ENCODE measurements at places on chromosomes 13 and 19.

DNA sequence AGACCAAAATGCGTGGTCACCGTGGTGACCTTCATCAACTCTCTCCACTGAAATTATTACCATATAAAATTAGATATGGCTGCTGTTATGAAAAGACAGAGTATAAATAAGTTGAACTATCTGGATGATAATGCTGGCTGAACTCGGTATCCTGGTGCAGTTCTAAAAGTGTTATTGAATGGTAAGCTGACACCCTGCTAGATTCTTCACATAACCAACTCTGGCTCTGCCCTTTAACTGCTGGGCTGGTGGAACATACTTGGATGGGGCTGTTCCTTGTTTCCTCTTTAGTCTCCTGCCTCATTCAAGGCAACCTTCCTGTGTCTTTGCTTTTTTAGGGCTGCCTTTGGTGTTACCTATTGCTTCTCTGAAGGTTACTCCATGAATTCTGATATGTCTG lies 106.9 kb downstream of the FGF9 start:
- DNase-seq, result no peak

DNA sequence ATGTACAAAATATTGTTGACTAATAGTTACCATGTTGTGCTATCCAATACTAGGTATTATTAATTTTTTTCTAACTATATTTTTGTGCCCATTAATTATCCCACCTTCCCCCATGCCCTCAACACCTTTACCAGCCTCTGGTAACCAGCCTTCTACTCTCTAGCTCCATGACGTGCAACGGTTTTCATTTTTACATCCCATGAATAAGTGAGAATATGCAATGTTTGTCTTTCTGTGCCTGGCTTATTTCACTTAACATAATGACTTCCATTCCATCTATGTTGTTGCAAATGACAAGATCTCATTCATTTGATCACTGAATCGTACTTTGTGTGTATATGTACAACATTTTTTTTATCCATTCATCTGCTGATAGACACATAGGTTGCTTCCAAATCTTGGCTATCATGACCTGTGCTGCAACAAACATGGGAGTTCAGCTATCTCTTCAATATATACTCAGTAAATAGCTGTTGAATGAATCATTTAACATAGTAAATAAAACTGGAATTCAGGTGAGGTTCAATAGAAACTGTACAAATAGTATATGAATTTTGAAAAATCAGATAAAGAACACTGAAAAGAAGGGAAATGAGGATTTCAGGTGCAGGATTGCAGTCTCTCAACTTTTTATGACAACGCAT lies 509.0 kb upstream of the MIR17HG start:
- DNase-seq, result no peak

- no peak for DNase-seq
Observed at GRCh38 chr13:30647420-30647819, 29.7 kb downstream of the USPL1 start.

- no peak for DNase-seq
Observed at GRCh38 chr13:76812206-76812897, 73.9 kb downstream of the KCTD12 start.

DNA sequence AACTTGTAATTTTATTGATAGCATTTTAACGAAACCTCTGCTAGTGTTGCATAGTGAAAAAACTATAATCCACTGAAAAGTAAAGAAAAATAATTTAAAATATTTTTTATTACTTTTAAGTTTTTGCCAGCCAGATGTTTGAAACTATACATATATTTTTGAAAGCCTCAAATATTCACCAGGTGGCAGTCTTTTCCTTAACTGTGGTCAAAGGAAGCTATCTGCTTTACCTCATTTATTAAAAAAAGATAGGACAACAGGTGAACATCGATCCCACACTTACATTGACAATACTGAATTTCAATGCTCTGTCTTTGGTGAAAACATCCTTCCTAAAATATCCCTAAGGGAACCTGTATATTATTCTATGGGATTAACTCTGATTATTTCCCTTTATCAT lies 100.5 kb downstream of the TRPC4 start:
- no peak for DNase-seq

- DNase-seq, result no peak
Observed at GRCh38 chr19:40674291-40674690, 16.2 kb downstream of the NUMBL start.

- DNase-seq, result no peak
Observed at GRCh38 chr13:112810608-112811007, 120.8 kb downstream of the ATP11A start.

GRCh38 chr19:4703671-4704316 lies 19.8 kb downstream of the DPP9 start:
- no peak for DNase-seq

- DNase-seq, result no peak
Observed at GRCh38 chr13:110531671-110532083, 29.8 kb downstream of the RAB20 start.

DNA sequence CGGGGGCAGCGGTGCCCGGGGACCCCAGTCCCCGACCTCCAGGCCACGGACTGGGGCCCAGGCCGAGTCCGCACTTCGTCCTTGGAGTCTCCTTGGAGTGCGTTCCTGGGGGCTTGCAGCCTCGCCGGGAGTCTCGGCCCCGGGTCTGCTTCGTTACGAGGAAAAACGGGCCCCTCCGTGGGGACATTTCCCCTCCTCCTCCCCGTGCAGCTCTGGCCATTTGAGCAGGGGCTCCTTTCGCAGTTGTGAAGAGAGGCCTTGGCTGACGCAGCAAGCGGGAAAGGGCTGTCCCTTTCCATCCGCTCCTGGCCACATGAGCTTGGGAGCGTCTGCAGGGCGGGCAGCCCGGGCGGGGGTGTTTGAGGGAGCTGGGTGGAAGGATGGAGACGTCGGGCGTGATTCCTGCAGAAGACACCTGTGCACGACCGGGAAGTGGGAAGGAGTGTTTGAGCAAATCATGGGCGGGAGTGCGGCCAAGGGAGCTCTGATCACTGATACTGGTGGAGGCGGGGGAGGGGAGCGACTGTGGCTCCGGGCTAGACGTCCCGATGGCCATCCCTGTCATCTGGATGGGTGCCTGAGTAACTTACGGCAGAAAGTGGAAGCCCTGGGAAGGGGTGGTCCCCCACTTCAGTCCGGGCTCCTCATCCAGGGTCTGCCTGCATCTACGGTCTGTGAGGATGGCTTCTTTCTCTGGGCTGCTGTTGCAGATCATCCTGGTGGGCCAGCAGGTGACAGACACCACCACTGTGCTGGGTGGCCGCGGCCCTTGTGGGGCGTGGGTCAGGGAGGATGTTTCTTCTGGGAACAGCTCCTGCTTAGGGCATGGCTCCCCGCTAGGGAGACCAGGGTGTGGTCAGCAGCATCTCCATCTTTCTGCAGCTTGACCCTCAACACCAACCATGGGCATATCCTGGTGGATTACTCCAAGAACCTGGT lies 736 bp downstream of the GPI start:
- DNase-seq, result no peak

DNA sequence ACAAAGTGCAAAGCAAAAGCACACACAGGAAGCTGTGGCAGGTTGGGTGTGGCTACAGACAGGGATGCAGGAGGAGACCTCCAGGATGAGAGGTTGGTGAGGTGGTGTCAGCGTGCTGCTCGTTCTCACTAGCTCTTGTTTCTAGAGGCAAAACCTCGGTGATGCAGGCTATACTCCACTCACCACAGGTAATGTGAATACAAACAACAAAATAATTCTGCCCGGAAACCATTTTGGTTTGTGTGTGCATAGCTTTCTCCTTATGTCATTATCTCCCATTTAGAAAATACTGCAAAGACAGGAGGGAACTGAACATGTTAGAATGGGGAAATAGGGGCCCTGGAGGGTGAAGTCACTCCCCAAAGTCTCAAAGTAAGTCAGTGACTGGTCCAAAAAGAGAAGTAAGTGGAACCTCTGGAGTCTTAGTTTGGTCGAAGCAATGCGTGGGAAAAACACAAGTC lies 9.4 kb downstream of the LCP1 start:
- peak; percentile 67 for DNase-seq

DNA sequence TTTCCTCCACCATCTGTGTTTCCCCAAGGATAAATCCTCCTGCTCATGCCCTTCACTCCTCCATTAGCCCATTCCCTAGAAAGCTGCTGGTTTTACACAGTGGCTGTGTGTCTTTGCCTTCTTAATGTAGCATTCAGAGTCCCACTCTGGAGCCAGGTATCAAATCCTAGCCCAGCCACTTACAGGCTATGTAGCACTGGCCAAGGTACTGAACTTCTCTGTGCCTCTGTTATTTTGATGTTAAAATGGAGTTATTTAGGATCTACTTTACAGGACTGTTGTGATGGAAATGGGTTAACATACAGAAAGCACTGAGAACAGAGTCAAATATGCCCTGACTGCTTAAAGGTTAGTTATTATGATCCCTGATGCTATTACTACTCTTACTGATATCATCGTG lies 1.5 kb upstream of the ZSCAN4 start:
- DNase-seq, result no peak

GRCh38 chr13:27358420-27358819 lies 66.0 kb upstream of the GTF3A start:
- no peak for DNase-seq

DNA sequence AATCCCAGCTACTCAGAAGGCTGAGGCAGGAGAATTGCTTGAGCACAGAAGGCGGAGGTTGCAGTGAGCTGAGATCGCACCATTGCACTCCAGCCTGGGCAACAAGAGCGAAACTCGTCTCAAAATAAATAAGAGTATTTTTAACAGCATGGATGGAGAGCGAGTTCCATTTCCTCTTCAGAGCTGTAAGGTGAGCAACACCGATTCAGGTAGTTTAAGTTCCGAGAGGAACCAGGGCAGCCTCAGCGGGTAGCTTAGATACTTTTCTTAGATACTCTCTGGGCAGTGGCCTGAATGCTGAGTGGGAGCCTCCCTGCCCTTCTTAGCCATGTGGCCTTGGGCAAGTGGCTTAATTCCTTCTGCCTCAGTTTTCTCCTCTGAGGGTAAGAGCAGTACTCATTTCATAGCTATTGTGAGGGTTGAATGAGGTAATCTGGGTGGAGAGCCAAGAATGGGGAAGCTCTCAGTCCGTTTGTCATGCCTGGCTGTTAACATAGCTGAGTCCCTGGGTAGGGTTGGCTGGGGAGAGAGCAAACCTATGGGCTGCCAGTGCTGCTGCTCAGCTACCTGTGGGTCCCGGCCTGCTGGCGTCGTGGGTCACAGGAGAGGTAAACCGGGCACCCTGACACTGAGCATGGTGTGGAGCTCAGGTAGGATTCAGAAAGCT lies 4.1 kb downstream of the ATP11A start:
- no peak for DNase-seq

DNA sequence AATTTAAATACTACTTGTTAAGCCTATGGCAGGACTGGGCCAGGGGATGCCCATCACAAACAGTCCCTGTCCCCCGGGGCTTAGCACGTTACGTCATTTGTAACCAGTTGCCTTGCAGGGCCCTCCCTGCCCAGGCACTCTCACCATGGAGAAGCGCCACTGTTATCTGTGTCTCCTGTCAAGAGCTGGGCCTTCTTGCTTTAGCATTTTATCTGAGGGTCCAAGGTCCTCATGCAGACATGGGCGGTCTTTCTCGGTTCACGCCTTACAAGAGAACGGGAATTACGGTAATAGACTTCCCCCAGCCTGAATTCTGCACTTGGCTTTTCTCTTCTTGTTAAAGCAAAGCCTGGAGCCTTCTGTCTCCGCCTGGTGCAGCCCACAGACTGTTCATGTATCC lies 46.1 kb downstream of the TMED1 start:
- no peak for DNase-seq

DNA sequence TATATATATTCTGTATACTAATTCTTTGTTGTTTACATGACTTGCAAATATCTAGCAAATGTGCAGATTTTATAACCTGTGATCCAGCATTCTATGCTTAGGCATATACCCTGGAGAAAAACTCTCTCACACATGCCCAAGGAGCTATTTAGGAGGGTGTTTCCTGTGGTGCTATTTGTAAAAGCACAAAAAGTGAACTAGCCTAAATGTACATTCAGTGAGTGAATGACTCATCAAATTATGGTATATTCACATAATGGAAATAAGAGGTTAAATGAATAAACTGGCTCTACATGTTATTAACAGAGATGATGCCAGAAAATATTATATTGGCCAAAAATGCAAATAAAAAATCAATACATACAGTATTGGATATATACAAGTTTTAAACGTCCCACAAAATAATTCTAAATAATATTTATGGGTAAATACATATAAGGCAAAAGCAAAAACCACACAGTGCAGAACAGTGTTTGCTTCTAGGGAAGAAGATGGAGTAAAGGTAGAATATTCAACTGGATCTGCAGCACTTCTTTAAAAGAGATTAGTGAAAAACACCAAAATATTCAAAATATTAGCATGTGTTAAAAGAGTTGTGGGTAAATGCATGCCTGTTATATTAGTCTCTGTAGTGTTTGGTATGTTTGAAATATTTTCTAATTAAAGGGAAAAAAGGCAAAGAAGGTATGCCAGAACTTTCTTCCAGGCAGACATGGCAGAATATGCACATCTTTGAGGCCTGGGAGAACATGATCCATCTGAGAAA lies 344.7 kb downstream of the KLF5 start:
- DNase-seq, result no peak

DNA sequence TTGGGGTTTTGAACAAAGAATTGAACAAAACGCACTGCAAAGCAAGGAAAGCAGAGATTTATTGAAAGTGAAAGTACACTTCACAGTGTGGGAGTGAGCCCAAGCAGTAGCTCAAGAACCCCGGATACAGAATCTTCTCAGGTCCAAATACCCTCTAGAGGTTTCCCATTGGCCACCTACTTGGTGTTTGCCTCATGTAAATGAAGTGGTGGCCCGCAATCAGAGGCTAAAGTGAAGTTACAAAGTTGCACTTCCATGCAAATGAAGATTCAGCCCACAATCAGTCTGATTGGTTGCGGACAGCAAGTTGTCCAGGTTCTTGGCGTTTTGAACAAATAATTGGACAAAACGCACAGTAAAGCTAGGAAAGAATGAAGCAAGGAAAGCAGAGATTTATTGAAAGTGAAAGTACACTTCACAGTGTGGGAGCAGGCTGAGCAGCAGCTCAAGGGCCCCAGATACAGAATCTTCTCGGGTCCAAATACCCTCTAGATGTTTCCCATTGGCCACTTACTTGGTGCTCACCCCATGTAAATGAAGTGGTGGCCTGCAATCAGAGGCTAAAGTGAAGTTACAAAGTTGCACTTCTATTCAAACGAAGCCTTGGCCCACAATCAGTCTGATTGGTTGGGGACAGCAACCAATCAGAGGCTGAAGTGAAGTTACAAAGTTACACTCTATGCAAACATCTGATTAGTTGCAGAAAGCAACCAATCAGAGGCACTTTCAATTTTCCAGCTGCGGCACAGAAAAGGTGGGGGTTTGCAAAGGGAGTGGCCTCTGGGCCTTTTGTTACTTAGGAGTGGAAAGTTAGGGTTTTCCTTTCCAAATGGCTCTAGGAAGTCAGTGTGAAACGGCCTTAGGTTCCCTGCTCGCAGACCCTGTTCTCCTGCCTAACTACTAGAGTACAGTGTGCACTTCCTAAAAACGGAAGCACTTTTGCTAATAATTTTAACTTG lies 4.8 kb upstream of the TM9SF2 start:
- DNase-seq, result peak; percentile 86

Measured in CD4-positive, alpha-beta T cell treated with Interleukin-15 for 4 hours (primary cell).